ENCODE measurements at places on chromosomes 7 and 10.

GRCh38 chr10:131751827-131752775 lies 148.7 kb upstream of the PPP2R2D start:
- no peak for DNase-seq

DNA sequence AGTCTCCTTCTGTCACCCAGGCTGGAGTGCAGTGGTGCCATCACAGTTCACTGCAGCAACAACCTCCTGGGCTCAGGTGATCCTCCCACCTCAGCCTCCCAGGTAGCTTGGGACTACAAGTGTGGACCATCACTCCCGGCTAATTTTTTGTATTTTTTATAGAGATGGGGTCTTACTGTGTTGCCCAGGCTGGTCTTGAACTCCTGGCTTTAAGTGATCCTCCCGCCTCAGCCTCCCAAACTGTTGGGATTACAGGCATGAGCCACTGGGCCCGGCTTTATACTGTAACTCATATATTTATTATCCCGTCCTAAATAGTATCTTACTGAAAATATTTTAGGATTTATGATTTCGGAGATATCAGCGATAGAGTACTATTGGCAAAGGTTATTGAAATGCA lies 10.9 kb downstream of the EIF4H start:
- DNase-seq, result no peak

DNA sequence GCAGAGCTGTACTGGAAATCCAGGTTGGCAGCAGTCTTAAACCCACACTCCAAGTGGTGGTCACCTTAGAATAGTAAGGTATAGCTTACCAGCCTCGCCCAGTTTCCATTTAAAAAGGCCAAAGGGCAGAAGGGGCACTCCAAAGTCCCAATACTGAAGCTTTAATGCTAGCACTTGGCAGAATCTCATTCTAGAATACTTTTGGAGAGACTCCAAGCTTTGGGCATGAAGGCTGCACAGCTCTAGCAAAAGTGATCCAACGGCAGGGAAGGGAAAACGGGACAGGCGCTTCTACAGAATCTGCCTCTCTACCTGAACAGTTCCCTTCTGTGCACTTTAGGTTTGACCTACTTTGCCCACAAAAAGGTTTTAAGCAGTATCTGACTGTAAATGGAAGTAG lies 19.7 kb downstream of the SMURF1 start:
- no peak for DNase-seq

DNA sequence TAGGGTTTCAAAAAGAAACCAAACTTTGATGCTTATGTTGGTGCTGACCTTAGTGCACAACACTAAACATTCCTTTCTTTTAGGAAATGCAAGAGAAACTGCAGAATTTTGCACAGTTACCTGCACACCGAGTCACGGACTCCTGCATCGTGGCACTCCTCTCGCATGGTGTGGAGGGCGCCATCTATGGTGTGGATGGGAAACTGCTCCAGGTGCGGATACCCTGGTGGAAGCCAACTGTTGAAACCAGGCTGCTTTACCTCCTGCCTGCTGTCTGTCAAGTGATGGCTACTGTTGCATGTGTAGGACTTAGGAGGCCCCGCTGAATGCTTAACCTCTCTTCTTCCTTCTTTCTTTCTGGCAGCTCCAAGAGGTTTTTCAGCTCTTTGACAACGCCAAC lies 11.7 kb downstream of the CASP2 start:
- DNase-seq, result peak; percentile 46

DNA sequence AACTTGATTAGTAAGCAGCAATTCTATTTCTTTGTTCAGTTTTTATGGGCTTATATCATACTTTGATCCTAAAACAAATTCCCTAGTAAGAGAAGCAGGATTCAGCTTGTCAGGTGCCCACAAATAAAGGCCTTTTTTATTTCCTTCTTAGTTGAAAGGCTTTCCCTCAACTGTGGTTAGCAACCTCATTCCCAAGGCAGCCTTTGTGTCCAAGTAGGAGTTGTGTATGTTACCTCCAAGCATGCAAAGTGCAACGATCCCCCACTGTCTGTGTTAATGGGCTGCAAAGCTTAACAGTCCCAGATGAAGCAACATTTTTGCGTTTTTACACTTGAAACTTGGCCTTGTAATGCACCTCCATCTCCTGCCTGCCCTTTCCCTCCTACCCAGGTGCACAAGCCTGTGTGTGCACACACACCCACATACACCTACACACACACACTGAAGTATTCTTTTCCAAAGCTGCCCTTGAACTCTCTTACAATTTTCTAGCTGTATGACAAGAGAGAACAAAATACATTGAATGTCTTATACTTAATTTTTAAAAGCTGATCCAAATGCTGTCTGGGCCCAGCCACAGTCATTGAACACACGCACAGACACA lies 278.2 kb downstream of the SNX13 start:
- DNase-seq, result no peak

DNA sequence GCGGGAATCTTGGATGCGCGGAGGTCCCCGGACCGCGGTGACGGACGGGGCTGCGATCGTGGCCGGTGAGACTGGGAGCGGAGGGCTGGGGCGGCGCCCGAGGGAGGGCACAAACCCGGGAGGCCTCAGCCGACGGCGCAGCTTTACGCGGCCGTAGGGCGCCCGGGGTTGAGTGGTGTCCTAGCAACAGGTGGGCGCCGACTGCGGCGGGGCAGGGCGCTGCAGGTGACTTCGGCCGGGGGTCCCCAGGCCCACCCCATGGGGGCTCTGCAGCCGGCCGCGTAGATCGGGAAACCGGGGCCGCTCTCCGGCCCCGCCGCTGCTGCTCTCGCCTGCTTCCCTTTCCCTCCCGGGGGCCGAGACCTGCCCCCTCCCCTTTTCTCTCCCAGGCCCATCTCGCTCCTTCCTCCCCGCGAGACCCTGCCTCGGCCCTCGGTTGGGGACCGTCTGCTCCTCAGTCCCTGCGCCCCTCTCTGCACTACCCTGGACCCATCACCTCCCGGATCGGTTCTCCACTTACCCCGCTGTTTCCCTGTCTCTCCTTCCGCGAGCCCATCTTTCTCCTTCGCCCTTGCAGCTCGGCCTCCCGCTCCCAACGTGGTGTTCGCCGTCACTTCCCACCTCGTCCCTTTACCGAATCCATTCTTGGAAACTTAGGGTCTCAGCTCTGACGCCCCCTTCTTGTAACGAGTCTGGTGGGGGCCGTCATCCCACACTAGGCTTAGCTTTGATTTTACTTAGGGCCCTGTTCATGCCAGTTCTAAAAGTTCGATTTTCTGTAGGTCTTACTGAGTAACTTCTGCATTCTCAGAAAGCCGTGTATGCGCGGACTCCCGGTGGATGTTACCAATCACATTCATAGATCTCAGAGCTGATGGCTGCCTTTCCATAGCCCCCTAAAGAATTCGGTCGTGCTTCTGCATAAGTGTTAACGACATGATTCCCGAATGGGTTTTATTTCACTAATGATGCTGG lies 18.5 kb upstream of the ACBD5 start:
- DNase-seq, result no peak

DNA sequence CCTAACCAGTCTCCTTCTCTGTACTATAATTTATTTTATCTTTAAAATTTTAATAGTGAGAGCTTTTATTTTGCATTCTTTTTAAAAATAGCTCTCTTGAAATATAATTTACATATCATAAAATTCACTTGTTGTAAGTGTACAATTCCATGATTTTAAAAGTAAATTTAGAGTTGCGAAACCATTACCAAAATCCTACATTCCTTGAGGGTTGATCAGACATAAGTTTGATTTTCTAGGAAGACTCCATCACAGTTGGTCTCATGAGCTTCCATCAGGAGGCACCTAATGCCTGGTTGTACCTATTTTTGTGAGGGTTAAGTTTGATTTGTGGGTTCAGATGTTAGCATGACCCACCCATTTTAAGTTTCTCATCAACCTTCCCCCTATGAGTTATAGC lies 108.1 kb downstream of the BMPER start:
- no peak for DNase-seq

GRCh38 chr7:70915067-70915466 lies 216.9 kb upstream of the GALNT17 start:
- DNase-seq, result no peak

DNA sequence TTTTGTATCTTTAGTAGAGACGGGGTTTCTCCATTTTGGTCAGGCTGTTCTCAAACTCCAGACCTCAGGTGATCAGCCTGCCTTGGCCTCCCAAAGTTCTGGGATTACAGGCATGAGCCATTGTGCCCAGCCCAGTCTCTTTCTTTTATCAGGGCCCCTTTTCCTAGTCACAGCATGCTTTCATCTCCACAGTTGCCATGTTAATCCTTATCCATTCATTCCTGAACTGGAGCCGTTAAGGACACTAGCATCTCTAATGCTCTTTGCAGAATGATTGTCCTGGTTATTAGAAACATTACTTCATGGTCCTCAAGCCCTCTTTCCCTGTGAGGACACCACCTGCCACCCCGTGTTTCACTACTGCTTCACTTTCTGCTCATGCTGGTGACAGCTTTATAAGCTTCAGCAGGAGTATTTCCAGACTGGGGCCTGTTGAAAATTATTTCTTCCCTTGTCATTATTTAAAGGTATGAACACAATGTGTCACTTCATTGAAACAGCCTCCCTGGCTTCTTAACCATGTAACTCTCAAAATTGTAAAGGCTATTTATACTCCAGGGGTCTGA lies 313.9 kb downstream of the BMPER start:
- no peak for DNase-seq

DNA sequence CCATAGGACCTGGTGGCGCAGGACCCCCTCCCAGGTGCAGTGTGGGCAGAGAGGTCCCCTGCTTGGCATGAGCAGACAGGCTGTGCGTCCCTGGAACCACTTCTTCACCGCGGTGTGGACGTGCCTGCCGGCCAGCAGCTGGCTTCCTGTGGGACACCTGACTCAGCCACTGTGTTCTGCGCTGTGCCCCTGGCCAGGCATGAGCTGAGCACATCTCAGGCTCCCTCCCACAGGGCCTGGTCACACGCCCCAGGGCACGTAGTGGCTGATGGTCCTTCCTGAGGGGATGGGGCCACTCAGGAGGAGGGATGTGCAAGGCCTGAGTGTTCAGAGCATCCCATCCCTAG lies 3.5 kb upstream of the DEPP1 start:
- DNase-seq, result no peak

DNA sequence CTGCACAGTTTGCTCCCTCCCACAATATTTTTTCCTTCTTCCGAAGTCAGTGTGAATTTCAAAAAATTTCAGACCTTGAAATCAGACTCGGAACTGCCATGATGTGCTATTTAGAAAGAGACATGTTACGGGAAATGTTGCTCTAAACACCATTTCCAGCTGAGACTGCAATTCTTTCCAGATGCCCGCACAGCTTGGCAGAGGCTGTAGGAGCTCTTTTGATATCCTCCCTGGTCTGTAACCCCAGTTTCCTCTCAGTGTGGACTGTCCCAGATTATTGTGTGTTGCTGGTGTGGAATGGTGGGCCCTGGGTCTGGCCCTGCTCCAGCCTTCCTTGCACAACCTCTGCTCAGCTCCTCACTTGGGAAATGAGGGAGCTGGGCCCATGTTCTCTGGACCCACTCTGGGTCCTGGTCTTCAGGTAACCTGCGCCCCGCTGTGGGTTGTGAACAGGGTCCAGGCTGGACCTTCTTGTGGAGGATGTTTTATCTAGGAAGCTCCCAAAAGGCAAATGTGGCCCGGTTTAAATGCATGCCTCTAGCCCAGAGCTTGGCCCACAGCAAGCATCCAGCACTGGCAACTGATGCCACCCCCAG lies 172.8 kb upstream of the CXCL12 start:
- no peak for DNase-seq

GRCh38 chr10:97611473-97611872 lies 21.8 kb downstream of the MORN4 start:
- no peak for DNase-seq

GRCh38 chr7:92006046-92006445 lies 65.4 kb downstream of the AKAP9 start:
- no peak for DNase-seq

GRCh38 chr7:24328050-24328449 lies 44.1 kb downstream of the NPY start:
- no peak for DNase-seq

- no peak for DNase-seq
Measured at GRCh38 chr7:3210531-3210930, 90.5 kb upstream of the SDK1 start.

DNA sequence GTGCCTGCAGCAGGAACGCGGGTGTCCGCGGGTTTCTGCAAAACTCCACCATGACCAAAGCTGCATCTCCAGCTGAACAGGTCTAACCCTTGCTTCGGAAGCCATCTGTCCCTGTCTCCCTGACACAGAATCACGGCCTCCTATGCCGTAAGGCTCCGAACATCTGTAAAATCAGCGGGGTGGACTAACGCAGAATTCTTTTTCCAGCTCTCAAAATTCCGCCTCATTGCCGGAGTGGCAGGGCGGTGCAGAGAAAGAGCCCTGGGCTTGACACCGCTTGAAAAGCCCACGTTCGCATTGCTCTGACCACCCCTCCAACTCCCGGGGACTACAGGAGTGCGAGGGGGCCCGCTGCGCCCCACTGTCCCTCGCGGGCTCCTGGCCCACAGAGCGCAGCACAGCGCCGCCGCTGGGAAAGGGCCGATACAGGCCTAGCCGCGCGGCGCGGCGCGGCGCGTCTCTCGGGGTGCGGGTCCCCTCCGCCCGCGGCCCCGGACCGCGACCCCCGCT lies 409 bp downstream of the DNMBP start:
- DNase-seq, result peak; percentile 12

GRCh38 chr7:90231304-90231703 lies 13.7 kb upstream of the CFAP69 start:
- no peak for DNase-seq

DNA sequence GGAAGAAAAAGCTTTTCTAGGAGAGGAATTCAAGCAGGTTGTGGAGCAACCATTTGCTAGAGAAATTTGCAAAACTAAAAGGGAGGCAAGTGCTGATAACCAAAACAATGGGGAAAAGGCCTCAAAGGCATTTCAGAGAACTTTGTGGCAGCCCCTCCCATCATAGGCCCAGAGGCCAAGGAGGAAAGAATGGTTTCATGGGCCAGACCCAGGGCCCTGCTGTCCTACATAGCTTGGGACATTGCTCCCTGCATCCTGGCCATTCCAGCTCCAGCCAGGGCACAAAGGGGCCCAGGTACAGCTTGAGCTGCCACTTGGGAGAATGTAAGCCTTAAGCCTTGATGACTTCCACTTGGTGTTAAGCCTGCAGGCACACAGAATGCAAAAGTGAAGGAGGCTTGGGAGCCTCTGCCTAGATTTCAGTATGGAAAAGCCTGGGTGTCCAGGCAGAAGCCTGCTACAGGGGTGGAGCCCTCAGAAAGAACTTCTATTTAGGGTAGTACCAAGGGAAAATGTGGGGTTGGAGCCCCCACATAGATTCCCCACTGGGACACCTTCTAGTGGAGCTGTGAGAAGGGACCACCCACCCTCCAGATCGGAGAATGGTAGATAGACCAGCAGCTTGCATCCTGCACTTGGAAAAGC lies 91.2 kb downstream of the RALA start:
- DNase-seq, result no peak

GRCh38 chr7:128827971-128828711 lies 2.1 kb upstream of the FLNC start:
- no peak for DNase-seq

DNA sequence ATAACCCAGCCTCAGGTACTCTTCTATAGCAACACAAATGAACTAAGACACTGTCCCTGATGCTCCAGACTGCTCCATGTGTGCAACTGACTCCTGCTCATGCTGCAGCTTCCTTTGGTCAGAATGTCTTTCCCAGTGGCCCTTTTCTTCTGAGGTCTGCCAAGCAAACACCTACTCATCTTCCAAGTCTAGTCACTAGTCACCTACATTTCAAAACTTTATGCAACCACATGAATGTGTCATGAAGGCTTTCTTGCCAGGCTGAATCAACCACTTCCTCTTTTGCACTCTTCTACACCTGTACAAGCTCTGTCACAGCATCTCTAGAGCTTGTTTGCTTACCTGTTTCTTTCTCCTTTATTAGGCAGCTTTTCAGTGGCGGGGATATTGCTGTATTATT lies 75.8 kb downstream of the LSMEM1 start:
- DNase-seq, result no peak

- no peak for DNase-seq
Measured at GRCh38 chr7:127652333-127653248, 597 bp downstream of the SND1 start.

Data from stimulated activated CD4-positive, alpha-beta T cell treated with anti-CD3 and anti-CD28 coated beads, TNF-alpha, amount 100 ng/mL, for 4 hours (primary cell).